Kidney epithelial cell (primary cell): ENCODE measurements at places on chromosomes 2 and 18. TPM values are rescaled to one million over a fixed set of nuclear protein-coding genes. Genes with fewer than 3 reads are reported as not detected.

Gene CRYBA2
- total RNA-seq = not detected in 2 replicates

Gene DTNB
- total RNA-seq = 16.2 and 16.9 TPM in 2 replicates

Gene TMEM169
- 3.8 and 4.6 TPM in 2 replicates for total RNA-seq

Gene CDK15
- total RNA-seq = 0.21 TPM in 2 replicates

Gene RNU2-63P
- not detected in 2 replicates for total RNA-seq

Gene RAB12
- total RNA-seq = 60.5 and 61.0 TPM in 2 replicates

Gene PTCD3
- total RNA-seq = 48.9 and 66.1 TPM in 2 replicates

Gene ANKRD62
- total RNA-seq = not detected in 2 replicates

Gene RETREG2
- total RNA-seq = 95.2 and 111 TPM in 2 replicates

Gene LCT
- not detected in 2 replicates for total RNA-seq

Gene GALR1
- not detected in 2 replicates for total RNA-seq

Gene SLC9A4
- 2.2 and 3.2 TPM in 2 replicates for total RNA-seq

Gene ZNF519
- 1.9 and 3.9 TPM in 2 replicates for total RNA-seq

Gene CHRNG
- total RNA-seq = not detected in 2 replicates

Gene TEX44
- total RNA-seq = not detected in 2 replicates

Gene GPR35
- total RNA-seq = 0.62 and 1.3 TPM in 2 replicates

Gene C2orf78
- total RNA-seq = not detected in 2 replicates

Gene NLRC4
- not detected in 2 replicates for total RNA-seq

Gene ICOS
- not detected in 2 replicates for total RNA-seq

Gene DYNAP
- not detected in 2 replicates for total RNA-seq

Gene UGT1A8
- total RNA-seq = not detected in 2 replicates
